ENCODE measurements at places on chromosomes 4 and X.

DNA sequence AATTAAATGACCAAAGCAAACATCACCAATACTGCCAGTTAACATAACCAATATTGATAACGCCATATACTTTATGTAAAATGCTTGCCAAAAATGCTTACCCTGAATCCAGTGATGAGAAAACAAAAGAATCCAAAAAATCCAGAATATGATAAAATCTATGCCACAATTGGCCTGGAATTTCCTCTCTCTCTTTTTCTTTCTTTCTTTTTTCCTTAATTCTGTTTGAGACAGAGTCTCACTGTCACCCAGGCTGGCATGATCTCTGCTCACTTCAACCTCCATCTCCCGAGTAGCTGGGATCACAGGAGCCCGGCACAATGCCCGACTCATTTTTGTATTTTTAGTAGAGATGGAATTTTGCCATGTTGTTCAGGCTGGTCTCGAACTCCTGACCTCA is 9.8 kb upstream of the SLC7A11 start:
- DNase-seq = no peak

GRCh38 chr4:189304167-189304566 is 636.5 kb upstream of the FRG1 start:
- DNase-seq = no peak

DNA sequence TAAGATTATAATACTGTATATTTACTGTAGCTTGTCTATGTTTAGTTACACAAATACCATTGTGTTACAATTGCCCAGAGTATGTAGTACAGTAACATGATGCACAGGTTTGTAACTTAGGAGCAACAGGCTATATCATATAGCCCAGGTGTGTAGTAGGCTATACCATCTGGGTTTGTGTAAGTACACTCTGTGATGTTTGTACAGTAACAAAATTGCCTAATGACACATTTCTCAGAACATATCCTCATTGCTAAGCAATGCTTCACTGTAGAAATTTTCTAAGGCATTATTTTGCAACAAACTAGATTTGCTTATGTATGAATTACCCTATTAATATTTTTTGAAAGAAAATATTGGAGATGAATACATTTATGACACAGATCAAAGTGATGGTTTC is 1390.9 kb downstream of the C4orf33 start:
- DNase-seq = no peak

DNA sequence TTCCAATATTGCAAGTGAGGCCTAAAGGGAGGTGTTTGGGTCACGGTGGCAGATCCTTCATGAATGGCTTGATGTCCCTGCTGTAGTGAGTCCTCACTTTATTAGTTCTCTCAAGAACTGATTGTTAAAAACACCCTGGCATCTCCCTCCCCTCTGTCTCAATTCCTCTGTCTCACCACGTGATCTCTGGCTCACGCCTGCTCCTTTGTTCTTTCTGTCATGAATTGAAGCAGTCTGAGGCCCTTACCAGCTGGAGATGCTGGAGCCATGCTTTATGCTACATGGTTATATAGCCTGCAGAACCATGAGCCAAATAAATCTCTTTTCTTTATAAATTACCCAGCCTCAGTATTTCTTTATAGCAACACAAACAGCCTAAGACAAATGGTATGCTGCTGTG is 980.7 kb upstream of the GRIA3 start:
- DNase-seq = no peak

DNA sequence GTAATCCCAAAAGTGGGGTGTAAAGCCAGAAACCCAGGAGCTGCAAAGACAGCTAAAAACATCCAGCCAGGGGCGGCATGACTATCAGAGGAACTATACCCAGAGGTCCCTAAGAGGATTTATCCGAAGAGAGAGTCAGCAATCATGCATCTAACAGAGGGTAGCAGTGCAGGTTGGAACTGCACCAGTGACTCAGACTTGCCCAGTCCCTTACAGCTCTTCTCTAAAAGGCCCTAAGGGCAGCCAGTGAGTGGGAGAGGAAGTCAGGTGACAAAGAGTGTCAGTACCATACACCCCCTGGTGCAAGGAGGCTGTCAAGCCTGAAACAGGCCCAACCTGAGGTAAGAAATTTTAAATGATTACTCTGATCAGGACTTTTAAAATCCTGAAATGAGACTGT is 88.1 kb downstream of the CAMK2D start:
- no peak for DNase-seq

GRCh38 chr4:19580095-19580494 is 671.6 kb upstream of the SLIT2 start:
- DNase-seq = no peak

DNA sequence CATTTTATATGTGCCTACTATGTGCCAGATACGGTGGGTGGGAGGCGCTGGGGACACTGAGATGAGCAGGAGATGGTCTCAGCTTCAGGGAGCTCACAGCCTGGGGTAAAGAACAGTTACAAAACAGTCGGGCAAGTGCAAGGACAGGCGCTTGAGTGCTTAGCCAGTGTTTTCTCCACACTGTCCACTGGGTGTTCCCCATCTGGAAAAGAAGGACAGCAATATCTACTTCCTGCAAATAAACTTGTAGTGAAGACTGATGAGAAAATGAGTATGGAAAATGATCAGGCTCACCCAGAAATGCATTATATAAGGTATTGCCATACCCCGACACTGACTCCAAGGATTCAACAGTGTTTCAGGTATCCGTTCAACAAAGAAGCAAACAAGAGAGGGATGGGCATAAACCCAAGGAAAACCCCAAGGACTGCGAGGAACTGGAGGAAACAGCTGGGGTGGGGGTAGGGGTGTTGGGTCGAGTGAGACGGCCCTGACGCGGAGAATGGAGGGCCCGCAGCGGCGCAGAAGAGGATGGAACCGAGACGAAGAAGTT is 835 bp downstream of the TMEM185A start:
- DNase-seq = no peak

GRCh38 chr4:176746846-176747245 is 45.9 kb downstream of the VEGFC start:
- no peak for DNase-seq

- no peak for DNase-seq
Measured at GRCh38 chrX:107880054-107880610, 54.5 kb downstream of the MID2 start.

GRCh38 chr4:182994171-182994570 is 77.0 kb upstream of the DCTD start:
- DNase-seq = no peak

- DNase-seq = no peak
Measured at GRCh38 chrX:120087289-120088017, 10.0 kb upstream of the RHOXF2B start.

GRCh38 chrX:49073601-49074575 is at the start of gene PRAF2:
Gene PRAF2 (minus strand): TSS chrX:49074002. CDS start chrX:49073987, 15 bp downstream.
- DNase-seq = peak; percentile 87

- DNase-seq = no peak
Measured at GRCh38 chr4:91829531-91829930, 474.2 kb upstream of the GRID2 start.

DNA sequence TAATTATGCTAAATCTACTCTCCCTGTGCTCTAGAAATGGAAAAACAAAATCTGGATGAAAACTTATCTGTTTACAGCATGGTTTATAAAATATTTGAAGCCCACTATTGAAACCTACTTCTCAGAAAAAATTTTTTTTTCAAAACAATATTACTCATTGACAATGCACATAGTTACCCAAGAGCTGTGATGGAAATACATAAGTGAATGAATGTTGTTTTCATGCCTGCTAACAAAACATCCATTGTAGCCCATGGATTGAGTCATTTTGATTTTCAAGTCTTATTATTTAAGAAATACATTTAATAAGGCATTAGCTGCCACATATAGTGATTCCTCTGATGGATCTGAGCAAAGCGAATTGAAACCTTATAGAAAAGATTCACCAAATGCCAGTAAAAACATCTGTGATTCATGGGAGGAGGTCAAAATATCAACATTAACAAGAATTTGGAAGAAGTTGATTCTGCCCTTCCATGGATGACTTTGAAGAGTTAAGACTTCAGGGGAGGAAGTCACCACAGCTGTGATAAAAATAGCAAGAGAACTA is 144.7 kb upstream of the HHIP start:
- no peak for DNase-seq

GRCh38 chr4:87055311-87055710 is 120.5 kb downstream of the AFF1 start:
- DNase-seq = no peak

DNA sequence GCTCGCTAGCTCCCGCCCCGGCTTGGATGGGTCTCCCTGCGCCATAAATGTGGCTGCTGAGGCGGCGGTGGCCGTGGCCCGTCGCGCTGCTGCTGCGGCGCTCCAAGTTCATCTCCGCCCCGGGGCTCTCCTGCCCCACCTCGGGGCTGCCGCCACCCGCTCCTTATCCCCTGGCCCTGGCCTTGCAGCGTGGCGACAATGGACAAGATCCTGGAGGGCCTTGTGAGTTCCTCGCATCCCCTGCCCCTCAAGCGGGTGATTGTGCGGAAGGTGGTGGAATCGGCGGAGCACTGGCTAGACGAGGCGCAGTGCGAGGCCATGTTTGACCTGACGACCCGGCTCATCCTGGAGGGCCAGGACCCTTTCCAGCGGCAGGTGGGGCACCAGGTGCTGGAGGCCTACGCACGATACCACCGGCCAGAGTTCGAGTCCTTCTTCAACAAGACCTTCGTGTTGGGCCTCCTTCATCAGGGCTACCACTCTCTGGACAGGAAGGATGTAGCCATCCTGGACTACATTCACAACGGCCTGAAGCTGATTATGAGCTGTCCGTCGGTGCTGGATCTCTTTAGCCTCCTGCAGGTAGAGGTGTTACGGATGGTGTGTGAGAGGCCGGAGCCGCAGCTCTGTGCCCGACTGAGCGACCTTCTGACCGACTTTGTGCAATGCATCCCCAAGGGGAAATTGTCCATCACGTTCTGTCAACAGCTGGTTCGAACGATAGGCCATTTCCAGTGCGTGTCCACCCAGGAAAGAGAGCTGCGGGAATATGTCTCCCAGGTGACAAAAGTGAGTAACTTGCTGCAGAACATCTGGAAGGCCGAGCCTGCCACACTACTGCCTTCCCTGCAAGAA is 763 bp downstream of the USP38 start:
- no peak for DNase-seq

- DNase-seq = no peak
Measured at GRCh38 chr4:122167369-122167768, 15.2 kb downstream of the BLTP1 start.

GRCh38 chrX:39705290-39705689 is 392.5 kb downstream of the BCOR start:
- DNase-seq = peak; percentile 8

DNA sequence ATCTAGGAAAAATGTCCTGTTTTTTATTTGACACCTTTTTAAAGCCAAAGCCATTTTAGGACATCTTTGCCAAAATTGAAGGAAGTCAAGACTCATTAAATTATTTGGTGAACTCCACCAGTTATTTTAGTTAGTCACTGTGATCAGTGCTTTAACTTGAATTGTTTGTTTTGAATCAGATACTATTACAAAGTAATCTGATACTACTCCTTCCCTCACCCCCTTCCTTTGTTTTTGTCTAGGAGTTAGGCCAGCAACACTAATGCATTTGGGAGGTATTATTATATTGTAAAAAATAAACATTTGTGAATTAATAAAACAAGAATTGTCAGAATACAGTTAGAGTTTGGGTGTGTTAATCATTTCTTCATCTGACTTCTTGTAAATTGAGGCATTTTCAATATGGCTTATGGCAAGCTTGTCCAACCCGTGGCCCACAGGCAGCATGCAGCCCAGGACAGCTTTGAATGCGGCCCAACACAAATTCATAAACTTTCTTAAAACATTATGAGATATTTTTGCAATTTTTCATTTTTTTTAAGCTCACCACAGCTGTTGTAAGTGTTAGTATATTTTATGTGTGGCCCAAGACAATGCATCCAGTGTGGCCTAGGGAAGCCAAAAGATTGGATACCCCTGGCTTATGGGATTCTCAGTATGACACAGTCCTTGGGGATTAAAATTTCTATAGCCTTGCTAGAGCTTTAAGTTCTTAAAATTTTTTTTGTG is 182.2 kb downstream of the BMPR1B start:
- DNase-seq = no peak

DNA sequence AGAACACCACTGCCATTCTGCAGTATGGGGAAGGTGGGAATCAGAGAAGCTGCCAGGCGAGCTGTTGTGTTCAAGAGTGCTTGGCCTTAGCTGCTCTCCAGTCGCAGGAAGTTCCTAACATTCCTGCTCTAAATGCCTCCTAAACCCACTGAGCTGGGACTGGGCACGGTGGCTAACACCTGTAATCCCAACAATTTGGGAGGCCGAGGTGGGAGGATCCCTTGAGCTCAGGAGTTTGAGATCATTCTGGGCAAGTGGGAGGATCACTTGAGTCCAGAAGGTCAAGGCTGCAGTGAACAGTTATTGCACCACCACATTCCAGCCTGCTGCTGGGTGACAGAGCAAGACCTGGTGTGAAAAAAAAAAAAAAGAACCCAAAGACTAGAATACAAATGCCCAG is 690.3 kb upstream of the FAM241A start:
- DNase-seq = no peak

GRCh38 chrX:124113621-124114600 is 152.4 kb downstream of the STAG2 start:
- no peak for DNase-seq

Data from SHP77 (cell line).